Stimulated activated CD4-positive, alpha-beta T cell treated with anti-CD3 and anti-CD28 coated beads, Interleukin-2, amount 100 ng/mL, for 24 hours (primary cell): ENCODE measurements at places on chromosomes 7 and 10.

- DNase-seq = no peak
Observed at GRCh38 chr7:73841689-73842066, 638 bp downstream of the METTL27 start.

GRCh38 chr7:118087126-118087525 is 96.8 kb upstream of the LSM8 start:
- DNase-seq = no peak

DNA sequence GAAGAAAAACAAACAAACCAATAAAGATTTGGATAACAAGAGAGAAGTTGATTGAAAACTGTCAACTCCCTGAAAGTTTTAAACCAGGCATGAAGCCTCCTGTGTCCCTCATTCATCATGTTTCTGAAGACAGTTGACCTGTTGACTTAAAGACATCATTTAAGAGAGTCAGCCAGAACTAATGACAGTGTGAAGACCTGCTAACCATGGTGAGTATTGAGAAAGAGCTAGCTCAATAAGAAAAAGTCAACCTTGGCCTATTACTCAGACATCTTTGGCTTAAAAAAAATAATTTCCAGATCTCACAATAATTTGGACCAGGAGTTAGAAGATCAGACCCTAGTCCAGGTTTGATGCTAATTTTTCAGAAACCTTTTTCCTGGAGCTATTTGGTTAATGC is 45.3 kb upstream of the ANKRD1 start:
- DNase-seq = no peak

DNA sequence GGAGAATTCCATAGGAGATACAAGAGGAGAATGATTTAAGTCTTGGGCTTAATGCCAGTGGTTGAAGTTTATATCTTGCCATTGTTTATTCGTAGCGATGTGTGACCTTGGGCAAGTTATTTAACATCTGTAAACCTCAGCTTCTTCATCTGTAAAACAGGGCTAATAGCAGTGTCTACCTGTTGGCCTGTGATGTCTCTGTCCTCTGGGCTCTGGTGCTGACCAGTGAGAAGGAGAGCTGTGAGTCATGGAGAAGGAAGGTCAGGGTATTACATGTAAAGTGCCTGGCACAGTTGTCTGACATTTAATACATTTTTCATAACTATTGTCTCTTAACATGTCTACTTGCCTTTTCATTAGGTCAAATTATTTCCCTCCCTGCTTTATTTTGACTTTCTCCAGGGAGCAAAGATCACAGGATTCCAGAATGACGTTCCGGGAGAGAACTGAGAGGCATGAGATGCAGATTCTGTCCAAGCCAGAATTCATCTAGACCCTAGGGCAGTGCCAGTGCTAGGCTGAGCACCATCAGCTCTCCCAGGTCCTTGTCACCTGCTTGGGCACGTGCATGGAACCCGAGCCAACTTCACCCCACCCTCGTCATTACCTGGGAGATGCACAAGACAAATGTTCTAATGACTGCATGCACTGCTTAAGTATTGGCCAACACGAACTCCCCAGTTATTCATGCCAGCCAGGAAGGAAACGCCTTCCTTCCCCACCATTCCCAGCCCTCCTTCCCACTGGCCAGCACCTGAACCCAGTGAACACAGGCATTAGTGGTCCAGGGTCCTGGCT is 187.9 kb downstream of the DPY19L1 start:
- DNase-seq = no peak

DNA sequence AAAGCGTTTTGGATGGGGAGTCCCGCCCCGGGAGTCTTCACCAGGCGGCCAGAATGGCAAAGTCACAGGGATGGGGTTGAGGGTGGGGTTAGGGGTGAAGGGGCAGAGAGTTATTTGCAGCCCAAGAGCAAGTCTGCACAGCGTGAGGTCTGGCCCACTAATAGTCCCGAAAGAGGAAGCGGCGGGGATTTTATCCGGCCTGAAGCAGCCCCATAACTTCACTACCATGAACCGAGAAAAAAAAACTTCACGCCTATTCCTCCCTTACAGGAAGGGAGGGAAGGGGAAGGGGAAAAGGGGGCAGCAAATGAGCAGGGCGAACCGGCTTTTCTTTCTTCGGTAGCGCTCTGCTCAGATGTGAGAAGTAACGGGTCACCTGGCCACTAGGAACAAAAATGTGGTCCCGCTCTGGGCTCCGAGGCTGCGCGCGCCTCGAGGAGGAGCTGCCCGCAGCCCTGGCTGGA is 712 bp downstream of the ITPRIP start:
- DNase-seq = no peak

GRCh38 chr7:133052826-133053225 is 29.1 kb downstream of the CHCHD3 start:
- DNase-seq = no peak

DNA sequence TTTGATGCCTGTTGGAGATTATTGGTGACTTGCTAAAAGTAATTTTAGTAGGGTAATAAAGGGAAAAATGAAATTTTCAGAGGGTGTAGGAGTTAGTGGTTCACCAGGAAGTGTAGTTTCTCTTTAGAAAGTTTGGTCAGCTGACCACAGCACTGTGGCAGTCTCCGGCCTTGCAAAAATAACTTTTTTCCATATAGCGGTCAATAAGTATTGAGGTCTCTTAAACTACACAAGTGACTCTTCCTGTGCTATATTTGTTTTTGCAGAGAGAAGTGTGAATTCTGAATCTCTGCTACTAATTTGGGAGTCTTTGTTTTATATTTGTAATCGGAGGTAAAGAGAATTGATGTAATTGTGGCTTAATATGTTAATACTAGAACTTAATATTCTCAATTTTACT is 24.3 kb downstream of the PTPN12 start:
- DNase-seq = no peak

- DNase-seq = no peak
Observed at GRCh38 chr7:3879355-3880075, 578.5 kb downstream of the SDK1 start.

GRCh38 chr10:70267161-70267933 is 16.5 kb downstream of the NPFFR1 start:
- no peak for DNase-seq

DNA sequence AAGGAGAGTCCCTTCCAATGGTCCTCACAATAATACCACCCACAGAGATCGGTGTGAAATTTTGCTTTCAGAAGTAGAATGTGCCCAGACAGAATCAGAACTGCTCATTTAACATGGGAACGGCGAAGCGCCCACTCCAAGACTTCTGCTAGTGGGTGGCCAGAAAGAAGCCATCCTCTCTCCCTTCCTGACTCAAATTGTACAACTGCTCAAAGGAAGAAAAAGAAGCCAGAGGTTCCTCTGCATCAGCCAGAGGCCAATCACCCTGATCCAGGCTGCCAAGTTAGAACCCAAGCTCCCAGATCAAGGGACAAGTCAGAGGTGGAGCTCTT is 23.3 kb downstream of the NUDCD3 start:
- DNase-seq = no peak

- DNase-seq = no peak
Observed at GRCh38 chr10:18793951-18794350, 134.7 kb downstream of the ARL5B start.
